ENCODE measurements at places on chromosomes 6 and 20.
A peak's percentile ranks its signal among the peaks of the same experiment; 100 is the strongest.

- no peaks in the 10 kb centered on the region for H3K36me3 ChIP-seq
- no peak overlapping the region for H3K27ac ChIP-seq
- H3K27me3 ChIP-seq: no peaks in the 10 kb centered on the region
- H3K4me3 ChIP-seq: no peak overlapping the region
- peaks cover 5% of the 10 kb centered on the region for H3K4me1 ChIP-seq
Measured at GRCh38 chr6:128492386-128492785, 28.0 kb downstream of the PTPRK start.

DNA sequence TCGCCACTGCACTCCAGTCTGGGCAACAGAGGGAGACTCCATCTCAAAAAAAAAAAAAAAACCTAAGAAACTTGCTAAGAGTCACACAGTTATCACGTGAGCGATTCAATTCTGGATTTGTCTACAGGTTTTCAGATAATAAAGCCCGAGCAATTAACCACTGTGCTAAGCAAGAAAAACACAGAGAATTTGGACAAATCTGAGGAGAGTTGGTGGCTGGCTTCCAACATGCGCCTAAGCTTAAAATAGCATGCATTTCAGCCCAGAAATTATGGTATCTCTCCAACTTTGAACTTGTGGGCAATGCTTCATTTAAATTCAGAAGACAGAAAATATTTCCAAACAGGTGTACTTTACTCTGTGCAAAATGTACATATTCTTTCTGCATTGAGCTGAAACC lies 232.9 kb downstream of the TSHZ2 start:
- H3K27ac ChIP-seq: no peak overlapping the region
- H3K4me1 ChIP-seq: no peaks in the 10 kb centered on the region
- no peaks in the 10 kb centered on the region for H3K27me3 ChIP-seq
- no peak for DNase-seq

DNA sequence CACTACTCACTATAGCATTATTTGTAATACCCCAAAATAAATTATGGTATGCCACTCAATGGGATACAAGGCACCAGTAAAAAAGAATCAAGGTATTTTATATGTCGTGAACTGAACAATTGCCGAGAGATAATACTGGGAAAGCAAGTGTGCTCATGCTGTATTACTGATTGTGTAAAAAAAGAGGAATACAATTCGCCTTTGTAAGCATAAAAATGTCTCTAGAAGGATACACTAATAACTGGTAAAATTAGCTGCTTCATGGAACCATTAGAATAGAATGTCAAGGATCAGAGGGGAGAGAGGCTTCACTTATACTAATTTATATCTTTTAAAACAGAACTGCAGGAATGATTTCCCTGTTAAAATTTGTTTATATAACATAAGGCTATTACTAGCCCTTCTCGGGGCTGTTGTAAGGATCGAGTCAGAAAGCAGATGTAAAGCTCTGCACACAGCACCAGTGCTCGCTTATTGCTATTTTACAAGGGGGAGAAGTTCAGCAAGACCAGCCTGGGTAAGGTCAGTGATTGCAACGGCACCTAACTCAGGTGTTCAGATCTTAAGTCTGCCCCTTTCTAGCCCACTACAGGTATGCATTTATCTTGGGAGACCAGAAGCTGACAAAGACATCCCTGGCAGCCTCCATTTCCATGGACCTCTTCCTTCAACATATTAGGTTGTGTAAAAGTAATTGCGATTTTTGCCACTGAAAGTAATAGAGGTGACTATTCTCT lies 61.6 kb downstream of the MYH7B start:
- H3K4me3 ChIP-seq: no peak overlapping the region
- peaks cover 23% of the 10 kb centered on the region for H3K36me3 ChIP-seq
- no peaks in the 10 kb centered on the region for H3K27me3 ChIP-seq

- no peak overlapping the region for H3K27ac ChIP-seq
- H3K4me3 ChIP-seq: no peak overlapping the region
- no peak for DNase-seq
- H3K27me3 ChIP-seq: no peaks in the 10 kb centered on the region
Measured at GRCh38 chr20:24149881-24150307, 161.3 kb upstream of the GGTLC1 start.

- no peak for DNase-seq
- no peaks in the 10 kb centered on the region for H3K36me3 ChIP-seq
- H3K27me3 ChIP-seq: no peaks in the 10 kb centered on the region
- no peak overlapping the region for H3K4me3 ChIP-seq
- no peak overlapping the region for H3K27ac ChIP-seq
Measured at GRCh38 chr6:14384175-14384949, 266.8 kb downstream of the CD83 start.

DNA sequence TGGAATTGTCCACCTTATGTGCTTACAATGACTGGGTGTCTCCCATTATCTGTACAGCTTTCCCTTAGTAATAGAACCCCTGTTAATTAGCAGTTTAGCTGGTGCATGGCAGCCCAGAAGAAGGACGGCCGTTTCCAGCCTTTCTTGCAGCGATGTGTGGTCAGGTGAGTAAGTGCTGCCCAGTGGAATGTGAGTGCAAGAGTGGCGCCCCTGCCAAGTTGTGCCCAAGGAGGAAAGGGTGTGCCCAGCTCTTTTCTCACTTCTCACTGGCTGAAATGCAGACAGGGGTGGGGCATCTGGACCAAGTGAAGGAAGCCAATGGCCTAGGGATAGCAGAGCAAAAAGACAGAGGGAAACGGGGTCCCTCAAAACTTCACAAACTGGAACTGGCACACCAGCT lies 296.8 kb downstream of the PREX1 start:
- DNase-seq: no peak
- no peaks in the 10 kb centered on the region for H3K27me3 ChIP-seq
- no peaks in the 10 kb centered on the region for H3K36me3 ChIP-seq
- no peaks in the 10 kb centered on the region for H3K4me1 ChIP-seq

DNA sequence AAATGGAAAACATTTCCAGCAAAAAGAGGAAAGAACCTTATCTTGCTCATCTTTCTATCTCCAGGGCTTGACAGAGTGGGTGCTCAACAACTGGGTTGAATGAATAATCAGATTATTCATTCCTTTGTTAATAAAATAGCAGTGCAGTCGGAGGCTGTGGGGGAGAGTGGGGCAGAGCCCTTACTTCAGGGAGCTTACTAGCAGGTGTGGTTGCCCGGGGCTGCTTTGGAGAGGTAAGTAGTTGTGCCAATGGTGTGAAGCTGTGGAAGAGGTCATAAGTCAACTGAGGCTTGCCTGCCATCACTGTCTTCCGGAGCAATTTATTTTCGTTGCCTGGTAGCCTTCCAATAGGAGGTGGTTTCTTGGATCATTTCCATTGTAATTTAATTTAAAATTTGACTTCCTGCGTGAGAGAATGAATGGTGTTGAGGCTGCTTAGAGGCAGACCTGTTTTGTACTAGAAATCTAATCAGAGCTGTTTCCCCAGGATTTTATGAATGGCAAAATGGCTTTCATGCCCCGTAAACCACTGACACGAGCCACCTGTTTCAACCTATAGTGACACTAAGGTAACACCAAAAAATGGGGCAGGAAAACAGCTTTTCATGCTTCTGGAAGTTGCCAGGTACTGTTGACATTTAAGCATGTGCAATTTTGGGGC lies 51.4 kb downstream of the ZDHHC14 start:
- H3K4me1 ChIP-seq: no peaks in the 10 kb centered on the region
- no peak overlapping the region for H3K27ac ChIP-seq
- DNase-seq: peak; percentile 70
- no peaks in the 10 kb centered on the region for H3K36me3 ChIP-seq
- no peaks in the 10 kb centered on the region for H3K27me3 ChIP-seq

DNA sequence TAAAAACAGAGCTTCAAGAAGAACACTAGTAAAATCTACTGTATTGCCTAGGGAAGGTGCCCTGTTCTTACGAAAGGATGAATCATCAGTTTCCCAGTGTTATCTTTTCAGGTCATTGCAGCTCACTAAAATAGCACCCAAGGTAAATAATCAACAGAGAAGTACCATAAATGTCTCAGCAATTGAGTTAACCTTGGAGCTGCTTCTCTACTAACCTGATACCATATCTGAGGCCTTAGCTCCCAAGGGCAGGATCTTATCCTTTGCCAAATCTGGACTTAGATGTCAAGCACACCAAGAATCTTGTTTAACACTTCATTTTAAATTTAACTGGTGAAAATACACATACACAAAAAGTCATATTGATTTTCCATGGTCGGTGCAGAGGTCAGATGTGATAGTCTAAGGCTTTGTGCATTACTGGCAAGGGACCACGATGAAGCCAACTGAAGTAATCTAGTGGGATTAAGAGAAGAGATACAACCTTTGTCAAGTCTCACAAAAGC lies 81.5 kb downstream of the EDN1 start:
- no peaks in the 10 kb centered on the region for H3K27me3 ChIP-seq
- no peaks in the 10 kb centered on the region for H3K4me1 ChIP-seq
- H3K36me3 ChIP-seq: no peaks in the 10 kb centered on the region
- peak overlapping the region; percentile 46 for H3K27ac ChIP-seq
- no peak for DNase-seq

DNA sequence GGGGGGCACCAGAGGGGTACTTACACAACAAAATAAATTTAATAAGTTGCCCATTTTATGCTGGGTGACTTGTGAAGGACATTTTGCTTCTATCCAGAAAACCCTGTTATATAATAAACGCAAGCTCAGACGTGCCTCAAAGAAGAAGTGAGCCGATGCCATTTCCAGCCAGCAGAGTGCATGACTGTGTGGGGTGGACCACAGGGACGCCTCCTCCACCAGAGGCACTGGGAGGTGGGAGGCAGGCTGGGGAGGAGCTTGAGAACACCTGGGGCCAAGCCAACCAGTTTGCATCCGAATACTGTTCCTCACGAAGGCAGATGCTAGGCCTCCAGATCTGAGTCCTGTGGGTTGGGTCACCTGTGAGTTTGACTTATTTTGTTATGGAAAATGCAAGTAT lies 363.8 kb downstream of the RNGTT start:
- no peaks in the 10 kb centered on the region for H3K4me1 ChIP-seq
- H3K27ac ChIP-seq: no peak overlapping the region
- no peaks in the 10 kb centered on the region for H3K27me3 ChIP-seq
- H3K36me3 ChIP-seq: no peaks in the 10 kb centered on the region
- DNase-seq: no peak

All from kidney (tissue), 22 donors.